Fibroblast of gingiva (primary cell): ENCODE measurements at places on chromosomes 2 and 18.
A peak's percentile ranks its signal among the peaks of the same experiment; 100 is the strongest.

GRCh38 chr18:70411307-70411706 is 122.5 kb downstream of the SOCS6 start:
- no peak for DNase-seq

- no peak for DNase-seq
Observed at GRCh38 chr2:134155134-134155533, 98.7 kb upstream of the MGAT5 start.

DNA sequence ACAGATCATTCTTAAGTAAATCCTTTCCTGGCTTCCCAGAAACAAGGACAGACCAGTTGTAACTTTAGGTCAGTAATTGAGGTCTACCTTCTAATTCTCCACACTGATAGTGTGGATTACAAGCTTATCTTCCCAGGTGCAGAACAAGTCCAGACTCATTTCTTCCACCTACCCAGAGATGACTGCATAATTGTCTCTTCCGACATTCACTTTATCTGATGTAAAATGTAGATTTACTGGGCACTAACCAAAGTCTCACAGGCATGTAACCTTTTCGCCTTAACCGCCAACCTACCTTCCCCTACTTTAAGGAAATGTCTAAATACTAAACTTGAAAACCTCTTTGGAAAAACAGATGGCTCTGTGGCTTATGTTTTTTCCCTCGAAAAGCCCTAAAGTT is 96.2 kb downstream of the NCK2 start:
- DNase-seq: no peak

DNA sequence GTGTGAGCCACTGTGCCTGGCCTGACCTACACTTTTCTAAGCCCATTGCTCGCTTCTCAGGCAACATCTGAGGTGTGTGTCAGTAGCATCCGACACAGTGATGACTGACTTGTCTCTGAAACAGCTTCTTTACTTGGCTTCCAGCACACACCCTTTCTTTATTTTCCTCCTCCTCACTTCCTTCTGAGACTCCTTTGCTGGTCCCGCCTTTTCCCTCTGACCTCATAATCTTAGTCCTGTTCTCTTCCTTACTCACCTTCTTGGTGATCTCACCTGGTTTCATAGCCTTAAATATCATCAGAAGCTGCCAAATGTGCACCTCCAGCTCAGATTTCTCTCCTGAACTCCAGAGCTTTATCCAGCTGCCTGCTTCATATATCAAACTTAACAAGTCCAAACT is 66.6 kb upstream of the PELI1 start:
- DNase-seq: no peak

- DNase-seq: peak; percentile 4
Observed at GRCh38 chr2:48048476-48049171, 142.3 kb upstream of the FBXO11 start.

- DNase-seq: no peak
Observed at GRCh38 chr2:43810452-43810851, 28.2 kb downstream of the ABCG5 start.

GRCh38 chr2:119702203-119702917 is 23.4 kb downstream of the TMEM177 start:
- no peak for DNase-seq

DNA sequence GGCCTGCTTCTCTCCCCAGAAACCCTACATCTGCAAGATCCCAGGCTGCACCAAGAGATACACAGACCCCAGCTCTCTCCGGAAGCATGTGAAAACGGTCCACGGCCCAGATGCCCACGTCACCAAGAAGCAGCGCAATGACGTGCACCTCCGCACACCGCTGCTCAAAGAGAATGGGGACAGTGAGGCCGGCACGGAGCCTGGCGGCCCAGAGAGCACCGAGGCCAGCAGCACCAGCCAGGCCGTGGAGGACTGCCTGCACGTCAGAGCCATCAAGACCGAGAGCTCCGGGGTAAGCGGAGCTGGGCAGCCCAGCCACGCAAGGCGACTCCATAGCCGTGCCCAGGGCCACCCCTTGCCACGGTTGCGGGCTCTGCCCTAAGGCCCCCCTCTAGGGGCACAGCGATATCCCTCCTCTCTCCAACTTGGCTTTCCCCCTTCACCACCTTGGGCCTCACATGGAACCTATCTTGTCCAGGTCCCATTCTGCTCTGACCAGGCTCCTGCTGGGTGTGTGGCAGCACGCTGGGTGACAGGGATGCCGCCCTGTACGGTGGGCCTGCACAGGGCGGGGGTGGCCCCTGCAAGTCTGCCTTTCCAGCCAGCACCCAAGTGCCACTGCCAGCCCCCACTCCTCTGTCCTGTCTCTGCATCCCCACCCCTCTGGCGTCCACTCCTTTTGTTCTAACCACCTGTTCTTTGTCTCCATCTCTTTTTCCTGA is 248.9 kb downstream of the GLI2 start:
- DNase-seq: no peak
